RPMI7951 (cell line): ENCODE measurements at places on chromosomes 12 and 14. TPM values are rescaled to one million over a fixed set of nuclear protein-coding genes. Genes with fewer than 3 reads are reported as not detected.

The CLEC1A gene
- 0.12 TPM in 1 of 2 replicates, not detected in the other for total RNA-seq

The TMPRSS12 gene
- total RNA-seq = not detected in 2 replicates

The ADAMTS20 gene
- total RNA-seq = not detected in 2 replicates

The UBE3B gene
- total RNA-seq = 22.6 and 23.3 TPM in 2 replicates

The SLC39A5 gene
- 0.36 TPM in 1 of 2 replicates, not detected in the other for total RNA-seq

The ACVRL1 gene
- 0.29 TPM in 1 of 2 replicates, not detected in the other for total RNA-seq

The RNF41 gene
- total RNA-seq = 31.4 and 37.7 TPM in 2 replicates
